ENCODE measurements at places on chromosomes 7 and 10. TPM values are rescaled to one million over a fixed set of nuclear protein-coding genes. Genes with fewer than 3 reads are reported as not detected.

GRCh38 chr7:8319115-8319514, 57.1 kb upstream of the ICA1 start:
- no peak for DNase-seq

DNA sequence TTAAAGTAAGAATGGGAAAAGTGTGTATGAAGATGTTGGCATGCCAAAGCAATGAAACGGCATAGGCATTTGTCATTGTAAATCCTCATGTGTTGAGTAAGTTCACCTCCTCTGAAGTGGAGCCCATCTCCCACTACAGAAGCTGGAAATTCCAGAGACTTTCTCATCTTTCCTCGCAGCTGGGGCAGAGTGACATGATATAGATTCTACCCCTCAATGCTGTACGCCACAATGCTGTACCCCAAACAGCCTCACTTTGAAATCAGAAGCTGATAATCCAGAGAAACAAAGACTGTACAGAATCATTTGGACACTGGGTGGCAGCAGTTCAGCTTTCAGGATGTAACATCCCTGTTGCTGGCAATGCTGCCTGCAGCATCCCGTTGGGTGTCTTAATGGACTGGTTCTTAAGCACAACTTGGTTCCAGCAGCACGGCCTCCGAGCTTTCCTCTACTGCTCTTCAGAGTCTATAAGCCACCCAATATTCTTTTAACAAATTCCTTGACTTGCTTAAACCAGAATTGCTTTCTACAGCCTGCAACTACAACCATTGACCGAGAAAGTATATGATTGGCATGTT, 18.8 kb downstream of the ZC3HAV1L start:
- DNase-seq, result no peak

DNA sequence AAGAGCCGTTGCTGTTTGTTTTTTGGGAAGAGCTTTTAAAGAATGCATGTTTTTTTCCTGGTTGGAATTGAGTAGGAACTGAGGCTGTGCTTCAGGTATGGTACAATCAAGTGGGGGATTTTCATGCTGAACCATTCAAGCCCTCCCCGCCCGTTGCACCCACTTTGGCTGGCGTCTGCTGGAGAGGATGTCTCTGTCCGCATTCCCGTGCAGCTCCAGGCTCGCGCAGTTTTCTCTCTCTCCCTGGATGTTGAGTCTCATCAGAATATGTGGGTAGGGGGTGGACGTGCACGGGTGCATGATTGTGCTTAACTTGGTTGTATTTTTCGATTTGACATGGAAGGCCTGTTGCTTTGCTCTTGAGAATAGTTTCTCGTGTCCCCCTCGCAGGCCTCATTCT, 31.6 kb downstream of the PFKFB3 start:
- DNase-seq, result no peak

DNA sequence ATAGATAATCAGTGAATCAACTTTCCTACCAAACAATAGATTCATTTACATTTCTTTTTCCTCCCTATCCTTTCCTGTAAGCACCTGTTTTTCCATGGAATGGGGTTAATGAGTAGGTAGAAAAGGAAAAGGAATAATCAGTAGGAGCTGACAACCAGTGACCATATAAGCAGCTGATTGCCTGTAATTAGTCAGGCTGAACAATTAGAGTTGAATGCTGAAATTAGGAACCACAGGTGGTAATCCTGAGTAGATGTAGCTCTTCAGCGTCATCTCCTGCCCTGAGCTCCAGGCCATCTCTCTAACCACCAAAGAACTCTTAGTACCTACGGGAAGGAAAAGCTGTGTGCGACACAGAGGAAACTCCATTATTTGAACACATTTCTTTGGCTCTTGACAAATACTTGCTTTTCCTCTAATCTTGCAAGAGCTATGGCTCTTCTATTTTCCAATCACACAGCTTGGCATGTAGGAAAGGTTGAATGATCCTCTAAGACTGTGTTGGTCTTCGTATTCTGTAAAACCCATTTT, 63.8 kb downstream of the KLHDC10 start:
- DNase-seq, result no peak

GRCh38 chr7:33072471-33072870, 9.9 kb upstream of the NT5C3A start:
- no peak for DNase-seq

DNA sequence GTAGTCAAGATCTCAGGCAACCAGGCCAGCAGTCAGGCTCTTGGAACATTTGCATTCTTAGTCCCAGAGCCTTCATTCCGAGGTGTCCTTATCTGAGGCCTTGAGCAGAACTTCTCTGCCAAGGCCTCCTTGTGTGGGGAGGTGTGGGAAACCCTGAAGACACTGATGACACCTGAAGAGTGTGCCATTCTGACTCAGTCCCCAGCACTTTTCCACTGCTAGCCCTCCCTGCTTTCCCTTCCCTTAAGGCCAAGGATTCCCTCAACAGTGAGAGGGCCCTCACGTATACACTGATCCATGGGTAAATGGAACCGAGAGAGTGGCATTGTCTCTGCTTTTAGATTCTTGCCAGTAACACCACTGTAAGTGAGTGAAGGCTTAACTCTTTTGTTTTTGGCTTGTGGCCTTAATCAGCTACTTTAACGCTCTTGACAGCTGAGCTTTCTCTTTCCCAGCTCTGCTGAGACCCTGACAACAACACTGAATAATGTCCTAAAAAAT, 30.3 kb downstream of the TRDMT1 start:
- DNase-seq, result no peak

Gene INHBA
- 1.1 TPM for total RNA-seq

Gene ACTR3C
- total RNA-seq, result 5.5 TPM

Gene MYL10
- total RNA-seq, result not detected

Gene MRPL32
- total RNA-seq, result 27.4 TPM

Gene CFAP69
- total RNA-seq, result 1.3 TPM
